ENCODE measurements at places on chromosomes 6 and 20.

DNA sequence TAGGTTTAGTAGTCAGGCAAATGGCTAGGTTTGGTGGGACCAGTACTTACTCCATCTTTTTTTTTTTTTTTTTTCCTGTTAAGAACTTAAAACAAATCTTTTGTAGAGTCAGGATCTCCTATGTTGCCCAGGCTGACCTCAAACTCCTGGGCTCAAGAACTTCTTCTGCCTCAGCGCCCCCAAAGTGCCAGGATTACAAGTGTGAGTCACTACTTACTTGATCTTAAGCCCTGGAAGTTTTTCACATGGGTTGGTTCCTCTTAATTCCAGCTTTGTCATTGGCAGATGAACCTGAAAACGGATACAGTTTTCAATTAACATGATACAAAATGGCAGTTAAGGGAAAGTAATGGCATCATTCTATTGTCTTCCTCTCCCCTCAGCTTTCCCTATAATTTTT lies 179.4 kb upstream of the JAG1 start:
- no peak for DNase-seq

DNA sequence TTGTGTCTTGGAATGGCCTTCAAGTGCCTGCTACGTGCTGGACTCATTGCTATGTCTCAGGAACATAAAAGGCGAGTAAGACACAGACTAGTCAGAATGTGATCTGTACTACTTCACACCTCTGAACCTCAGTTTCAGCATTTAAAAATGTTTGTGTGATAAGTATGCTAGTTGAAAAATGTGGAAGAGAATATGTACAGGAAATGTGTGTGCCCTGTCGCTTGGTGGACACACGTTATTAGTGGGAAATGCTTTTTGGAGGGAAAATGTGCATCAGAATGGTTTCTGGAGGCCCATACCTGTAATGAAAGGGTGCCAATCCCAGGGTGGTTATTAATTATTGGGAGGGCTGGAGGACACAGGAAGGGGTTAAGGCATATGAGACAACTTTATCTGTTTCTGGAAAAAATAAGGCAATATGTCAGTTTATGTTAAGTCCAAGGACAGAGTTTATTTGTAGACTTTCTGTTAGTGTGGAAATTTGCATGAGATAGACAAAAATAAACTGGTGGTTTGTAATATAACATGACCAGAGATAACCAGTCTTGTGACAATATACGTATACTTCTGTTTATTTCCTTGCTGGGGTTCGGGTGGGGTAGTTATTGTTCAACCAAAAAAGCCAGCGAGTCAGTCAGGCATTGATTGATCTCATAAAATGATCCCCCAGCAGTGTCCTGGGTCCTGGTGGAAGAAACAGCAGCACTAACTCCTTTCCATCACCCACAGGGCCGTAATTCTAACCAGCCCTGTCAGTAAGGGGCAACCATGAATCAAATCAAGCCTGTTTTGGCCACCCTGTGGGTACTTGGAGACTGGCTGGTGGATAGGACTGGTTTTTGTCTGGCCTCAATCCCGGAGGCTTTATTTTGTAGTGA lies 117.9 kb downstream of the JARID2 start:
- no peak for DNase-seq

DNA sequence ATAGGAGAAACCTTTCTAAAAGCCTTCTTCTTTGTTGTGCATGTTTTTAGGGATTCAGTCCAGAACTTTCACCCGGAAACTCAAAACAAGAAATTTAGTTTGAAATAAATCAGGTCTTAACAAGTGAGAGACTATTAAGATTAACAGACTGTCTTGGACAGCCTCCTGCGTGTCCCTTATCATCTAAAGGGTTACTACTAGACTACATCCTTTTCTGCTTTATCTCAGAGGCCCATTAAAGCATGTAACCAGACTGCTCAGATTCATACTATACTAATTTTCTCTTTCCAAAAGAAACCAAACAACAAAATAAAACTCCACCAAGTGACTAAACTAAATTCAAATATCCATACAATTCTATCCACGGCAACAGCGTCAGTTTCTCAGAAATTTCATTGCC lies 173.8 kb downstream of the GMPR start:
- no peak for DNase-seq

GRCh38 chr6:41161380-41161779 lies 1.5 kb downstream of the TREM2 start:
- no peak for DNase-seq

GRCh38 chr20:57259121-57259937 lies 7.1 kb downstream of the BMP7 start:
- no peak for DNase-seq

DNA sequence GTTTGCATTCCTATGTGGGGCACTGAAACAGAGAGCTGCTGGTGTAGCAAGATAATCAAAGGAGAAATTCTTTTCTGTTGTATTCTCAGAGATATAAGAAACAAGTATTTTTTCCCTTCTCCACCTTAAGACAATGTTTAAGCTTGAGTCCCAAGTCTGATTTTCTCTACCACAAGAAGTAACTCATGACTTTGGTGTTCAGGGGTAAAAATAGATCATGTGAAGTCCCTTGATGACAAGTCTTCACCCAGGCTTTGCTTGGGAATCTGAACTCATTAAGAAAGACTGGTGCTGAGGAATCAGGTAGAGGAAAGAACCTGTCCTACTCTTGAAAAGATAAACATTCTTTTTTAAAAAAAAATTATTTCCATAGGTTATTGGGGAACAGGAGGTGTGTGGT lies 205.6 kb downstream of the ALDH8A1 start:
- DNase-seq: no peak

- no peak for DNase-seq
These were observed 49.6 kb downstream of the PTCHD4 start for GRCh38 chr6:48061265-48061990.

- no peak for DNase-seq
These were observed 620.0 kb downstream of the PKHD1 start for GRCh38 chr6:51467231-51467952.

DNA sequence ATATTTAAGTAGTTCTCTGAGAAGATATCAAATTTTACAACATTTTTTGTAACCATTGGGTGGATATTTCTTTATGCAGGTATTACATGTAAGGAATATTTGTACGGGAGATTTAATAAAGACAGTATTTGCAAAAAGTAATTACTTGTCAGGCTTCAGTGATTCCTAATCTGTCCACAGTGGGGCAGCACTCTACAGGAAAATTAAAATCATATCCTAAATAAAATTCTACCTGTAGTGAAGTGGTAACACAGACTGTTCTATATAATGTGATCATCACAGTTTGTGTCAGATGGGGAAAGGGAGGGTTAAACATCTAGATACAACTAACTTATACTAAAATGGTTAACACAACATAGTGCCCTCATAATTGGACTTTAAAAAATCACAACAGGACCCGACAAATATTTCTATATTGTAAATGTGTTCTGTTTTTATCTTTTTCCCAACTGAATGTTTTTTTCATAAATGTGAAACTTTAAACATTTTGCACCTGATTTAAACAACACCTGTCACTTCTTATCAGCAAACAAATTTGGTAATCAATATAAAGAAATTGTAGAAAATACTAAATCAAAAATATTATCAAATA lies 145.6 kb upstream of the MANEA start:
- peak; percentile 64 for DNase-seq

DNA sequence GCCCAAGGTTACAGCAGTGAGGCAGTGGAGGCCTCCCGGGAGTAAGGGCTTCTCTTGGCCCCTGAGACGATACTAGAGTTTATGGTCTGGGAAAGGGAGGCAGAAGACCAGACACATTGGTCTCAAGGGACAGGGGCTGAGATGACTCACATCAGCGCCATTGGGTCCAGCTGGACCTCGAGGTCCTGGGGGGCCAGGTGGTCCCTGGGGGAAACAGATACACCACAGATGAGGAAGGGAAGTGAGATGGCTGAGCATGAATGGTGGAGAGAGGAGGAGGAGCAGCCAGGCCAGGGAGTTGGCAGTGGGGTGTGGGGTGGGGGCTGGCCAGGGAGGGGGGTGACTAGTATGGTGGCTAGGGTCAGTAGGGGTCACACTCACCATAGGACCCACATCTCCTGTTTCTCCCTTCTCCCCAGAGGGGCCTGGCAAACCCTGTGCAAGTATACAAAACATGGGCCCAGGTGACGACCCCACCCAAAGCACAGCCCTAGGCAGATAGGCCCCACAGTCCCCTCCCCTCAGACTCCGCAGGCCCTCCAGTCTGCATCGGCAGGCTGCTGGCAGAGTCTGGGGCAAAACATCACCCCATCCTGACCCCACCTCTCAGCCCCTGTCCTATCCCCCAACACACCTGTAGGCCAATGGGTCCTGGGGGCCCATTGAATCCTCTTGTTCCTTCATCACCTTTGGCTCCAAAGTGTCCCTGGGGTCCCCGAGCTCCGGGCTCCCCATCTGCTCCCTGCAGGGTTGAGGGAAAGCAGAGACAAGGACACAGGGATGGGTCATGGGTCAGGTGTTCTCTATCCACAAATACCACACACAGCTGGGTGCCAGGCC lies 21.9 kb downstream of the COL11A2 start:
- DNase-seq: no peak

GRCh38 chr6:26234421-26235301 lies 130.3 kb upstream of the BTN3A2 start:
- DNase-seq: peak; percentile 94

DNA sequence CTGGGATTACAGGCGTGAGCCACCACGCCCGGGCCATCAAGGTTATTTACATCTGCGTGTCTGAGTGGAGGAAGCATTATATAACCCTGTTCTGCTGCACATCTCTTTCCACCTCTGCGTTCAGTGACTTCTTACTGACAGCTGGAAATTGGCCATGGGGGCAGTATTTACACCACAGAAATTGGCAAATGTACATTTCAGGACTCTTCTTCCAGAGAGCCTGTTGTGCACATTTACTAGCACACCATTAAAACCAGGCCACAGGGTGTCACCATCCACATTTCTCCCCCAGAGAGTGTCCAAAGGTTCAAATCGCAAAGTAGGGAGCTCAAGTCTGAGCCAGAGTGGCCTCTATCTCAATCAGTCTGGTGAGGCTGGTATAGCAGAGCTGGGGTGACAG lies 62.9 kb upstream of the SNX9 start:
- no peak for DNase-seq

DNA sequence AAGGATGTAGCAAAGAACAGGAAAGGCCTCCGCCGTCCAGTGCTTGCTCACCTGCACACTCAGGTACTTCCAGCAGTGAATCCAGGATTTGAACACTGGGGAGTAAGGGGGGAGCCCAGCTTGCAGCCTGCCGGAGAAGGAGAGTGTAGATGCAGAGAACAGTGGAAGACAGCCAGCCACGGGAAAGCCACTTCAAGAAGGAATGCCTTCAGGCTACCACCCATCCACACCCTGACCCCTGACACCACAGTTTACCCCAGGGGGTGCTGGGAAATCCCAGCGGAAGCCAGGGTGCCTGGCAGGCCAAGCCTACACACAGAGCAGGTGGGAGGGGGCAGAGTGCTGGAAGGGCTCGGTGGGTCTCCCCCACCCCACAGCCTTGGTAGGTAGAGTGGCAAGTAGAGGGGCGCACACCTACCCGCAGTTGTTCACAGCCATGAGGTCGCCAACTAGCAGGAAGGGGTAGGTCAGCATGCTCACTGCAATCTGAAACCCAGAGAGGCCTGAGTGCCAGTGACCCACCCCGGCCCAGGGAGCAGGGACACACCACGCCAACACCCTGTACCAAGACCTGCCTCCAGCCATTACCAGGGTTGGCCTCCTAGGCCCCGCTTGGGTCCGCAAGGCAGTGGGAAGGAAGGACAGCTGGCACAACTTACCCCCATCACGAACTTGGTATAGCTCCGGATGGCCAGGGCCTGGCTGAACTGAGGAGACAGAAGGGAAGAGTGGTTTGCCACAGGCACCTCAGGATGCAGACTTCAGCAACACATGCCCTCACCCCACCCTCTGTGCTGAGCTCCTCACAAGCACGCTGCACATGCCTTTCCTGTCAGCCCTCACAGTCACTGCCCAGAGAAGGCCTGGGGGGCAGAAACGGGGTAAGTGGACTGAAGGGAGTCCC lies 15.7 kb downstream of the PI16 start:
- DNase-seq: no peak

DNA sequence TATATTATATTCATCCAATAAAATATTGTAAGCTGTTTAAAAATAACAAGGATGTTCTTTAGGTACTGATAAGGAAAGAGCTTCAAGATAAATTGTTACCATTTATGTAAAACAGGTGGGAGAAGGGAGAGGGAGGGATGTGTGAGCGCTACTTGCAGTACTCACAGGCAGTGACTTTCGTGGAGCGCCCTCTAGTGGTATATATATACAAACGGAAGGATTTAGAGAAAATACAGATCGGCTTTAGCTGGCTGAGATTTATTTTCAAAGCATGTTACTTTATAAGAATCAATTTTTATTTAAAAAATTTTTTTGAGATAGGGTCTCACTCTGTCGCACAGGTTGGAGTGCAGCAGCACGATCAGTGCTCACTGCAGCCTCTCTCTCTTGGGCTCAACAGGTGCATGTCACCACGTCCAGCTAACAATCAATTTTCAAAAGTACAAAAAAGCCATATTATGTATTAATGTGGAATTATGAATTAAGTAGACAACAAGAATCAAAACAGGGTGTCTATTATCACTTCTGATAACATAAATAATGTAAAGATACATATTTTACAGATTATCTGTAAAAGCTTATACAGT lies 3.3 kb upstream of the MOG start:
- DNase-seq: peak; percentile 88

DNA sequence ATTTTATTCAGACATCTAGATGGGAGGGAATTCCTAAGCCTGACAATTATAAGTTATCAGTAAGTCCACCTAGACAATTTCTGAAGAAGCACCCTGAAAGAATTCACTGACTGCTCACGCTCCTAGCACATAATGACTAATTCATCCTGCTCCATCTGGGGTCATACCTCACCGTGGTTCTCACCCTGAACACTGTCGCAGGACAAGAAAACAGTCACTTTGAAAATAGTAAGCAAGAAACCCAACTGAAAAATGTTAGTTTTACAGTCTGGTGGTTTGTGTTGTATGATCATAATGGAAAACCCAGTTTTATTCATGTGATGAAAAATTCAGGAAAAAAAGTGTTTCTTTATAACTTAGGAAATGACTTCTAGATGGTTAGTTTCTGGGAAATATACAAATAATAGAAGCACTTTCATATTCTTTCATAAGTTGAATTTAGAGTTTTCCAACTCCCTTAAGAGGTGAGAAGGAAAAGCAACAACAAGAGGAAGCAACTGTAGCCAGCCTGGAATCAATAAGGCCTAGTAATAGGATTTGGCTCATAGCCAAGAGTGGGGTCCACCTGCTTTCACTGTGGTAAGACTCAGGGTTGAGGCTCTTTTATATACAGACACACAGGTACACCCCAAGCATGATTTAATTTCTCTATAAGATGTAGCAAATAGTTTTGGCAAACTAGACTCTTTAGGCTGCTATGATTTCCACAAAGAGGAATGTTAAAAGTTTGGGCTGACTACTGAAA lies 94.1 kb downstream of the HIVEP2 start:
- peak; percentile 39 for DNase-seq
